ENCODE measurements at places on chromosomes 1 and 21. TPM values are rescaled to one million over a fixed set of nuclear protein-coding genes. Genes with fewer than 3 reads are reported as not detected.

GRCh38 chr1:244860914-244861610 is 3.3 kb downstream of the HNRNPU start:
- H3K4me1 ChIP-seq, result peaks cover 39% of the 10 kb centered on the region
- H3K27me3 ChIP-seq, result no peaks in the 10 kb centered on the region
- peak overlapping the region; percentile 97 for H3K4me3 ChIP-seq
- peaks cover 16% of the 10 kb centered on the region for H3K36me3 ChIP-seq
- no peak for DNase-seq

GRCh38 chr1:72230746-72231145 is 51.6 kb downstream of the NEGR1 start:
- no peak for DNase-seq
- H3K4me1 ChIP-seq, result peaks cover 3% of the 10 kb centered on the region
- no peaks in the 10 kb centered on the region for H3K36me3 ChIP-seq

DNA sequence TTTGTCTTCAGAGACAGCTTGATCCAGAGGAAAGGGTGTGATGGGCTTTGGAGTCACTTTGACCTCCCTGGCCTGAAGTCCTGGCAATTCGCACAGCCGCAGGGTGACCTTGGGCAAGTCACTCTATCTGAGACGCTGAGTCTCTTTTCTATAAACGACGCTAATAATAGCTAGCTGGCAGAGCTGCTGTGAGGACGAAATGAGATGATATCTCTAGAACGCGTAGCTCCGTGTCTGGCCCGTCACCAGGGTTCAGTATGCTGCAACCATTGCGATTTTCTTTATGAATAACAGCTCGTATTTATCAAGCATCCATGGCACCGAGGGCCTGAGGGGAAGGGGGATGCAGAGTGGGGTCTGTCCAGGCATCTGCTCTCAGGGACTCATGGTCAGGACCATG is 58.7 kb downstream of the IGSF21 start:
- no peak overlapping the region for H3K4me3 ChIP-seq
- H3K36me3 ChIP-seq, result no peaks in the 10 kb centered on the region

DNA sequence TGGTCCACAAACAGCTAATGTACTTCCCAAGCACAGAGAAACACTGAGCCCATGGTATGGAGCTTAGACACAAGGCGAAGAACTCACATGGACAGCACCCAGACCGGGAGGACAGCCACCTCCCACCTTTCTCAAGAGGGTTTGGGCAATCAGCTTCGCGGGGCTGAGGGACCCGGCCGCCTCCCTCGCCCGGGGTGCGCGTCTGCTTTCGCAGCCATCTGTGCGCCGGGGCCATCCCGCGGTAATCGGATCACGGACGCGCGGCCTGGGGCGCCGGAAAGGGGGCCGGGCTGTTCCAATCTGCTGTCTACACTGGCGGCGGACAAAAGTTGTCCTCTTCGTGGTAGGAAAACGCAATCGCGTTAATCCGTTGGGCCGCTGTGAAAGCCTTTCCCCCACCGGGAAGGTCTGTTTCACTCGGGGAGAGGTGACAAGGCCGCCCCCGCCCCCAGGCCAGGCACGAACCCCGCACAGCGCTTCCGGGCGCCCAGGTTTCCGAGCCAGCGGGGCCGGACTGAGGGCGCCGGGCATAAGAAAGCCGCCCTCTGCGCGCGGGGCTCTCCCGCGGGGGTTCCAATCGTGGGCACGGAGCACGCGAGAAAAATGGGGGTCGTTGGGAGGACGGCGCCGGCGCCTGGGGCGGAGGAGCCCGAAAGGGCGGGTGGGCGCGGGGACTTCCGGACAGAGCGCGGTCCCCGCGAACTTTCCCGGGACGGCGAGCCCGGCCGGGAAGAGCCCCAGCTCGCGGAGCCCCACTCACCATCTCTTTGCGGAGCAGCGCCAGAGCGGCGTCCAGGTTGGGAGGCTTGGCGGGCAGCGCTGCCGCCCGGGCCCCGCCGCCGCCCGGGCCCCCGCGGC is 664 bp downstream of the FAM89A start:
- H3K4me1 ChIP-seq, result peaks cover 23% of the 10 kb centered on the region
- H3K27me3 ChIP-seq, result no peaks in the 10 kb centered on the region
- H3K4me3 ChIP-seq, result peak overlapping the region; percentile 95
- H3K27ac ChIP-seq, result peak overlapping the region; percentile 91
- peak; percentile 73 for DNase-seq
- H3K36me3 ChIP-seq, result no peaks in the 10 kb centered on the region

DNA sequence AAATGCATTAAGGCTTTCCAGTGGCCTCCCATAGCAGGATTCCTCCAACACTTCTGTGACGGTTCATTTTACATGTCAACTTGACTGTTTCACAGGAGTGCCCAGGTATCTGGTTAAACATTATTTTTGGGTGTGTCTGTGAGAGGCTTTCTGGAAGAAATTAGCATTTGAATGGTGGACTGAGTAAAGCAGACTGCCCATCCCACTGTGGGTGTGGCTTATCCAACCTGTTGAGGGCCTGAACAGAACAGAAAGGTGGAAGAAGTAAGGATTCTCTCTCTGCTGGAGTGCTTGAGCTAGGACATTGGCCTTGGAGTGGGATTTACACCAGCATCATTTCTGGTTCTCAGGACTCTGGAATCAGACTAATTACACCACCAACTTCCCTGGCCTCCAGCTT is 85.6 kb downstream of the RGS7 start:
- H3K4me1 ChIP-seq, result peaks cover 3% of the 10 kb centered on the region
- H3K27me3 ChIP-seq, result no peaks in the 10 kb centered on the region
- peak; percentile 35 for DNase-seq

- DNase-seq, result no peak
- H3K27ac ChIP-seq, result no peak overlapping the region
- no peak overlapping the region for H3K4me3 ChIP-seq
- H3K27me3 ChIP-seq, result peaks cover 9% of the 10 kb centered on the region
- no peaks in the 10 kb centered on the region for H3K36me3 ChIP-seq
Observed at GRCh38 chr1:147086129-147086528, 86.1 kb downstream of the PRKAB2 start.

DNA sequence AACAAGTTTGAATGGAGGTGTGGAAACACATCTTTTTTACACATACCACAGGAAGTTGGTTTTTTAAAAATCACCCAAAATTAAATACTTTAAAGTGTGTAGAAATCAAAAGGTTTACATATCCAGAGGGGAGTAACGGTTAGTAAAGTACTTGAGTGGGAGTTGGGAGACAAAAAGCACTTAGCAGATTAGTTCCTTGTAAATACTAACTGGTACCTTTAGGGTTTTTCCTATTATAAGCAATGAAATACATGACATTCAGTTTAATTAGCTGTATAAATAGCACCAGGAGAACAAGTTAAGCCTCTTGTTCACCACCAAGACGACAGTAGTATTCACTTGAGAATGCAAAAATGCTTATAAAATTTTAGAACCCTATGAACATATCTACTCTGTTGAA is 23.7 kb upstream of the RAVER2 start:
- no peaks in the 10 kb centered on the region for H3K4me1 ChIP-seq
- H3K36me3 ChIP-seq, result no peaks in the 10 kb centered on the region
- no peak overlapping the region for H3K27ac ChIP-seq
- no peak for DNase-seq

- H3K4me3 ChIP-seq, result no peak overlapping the region
- no peak for DNase-seq
- no peak overlapping the region for H3K27ac ChIP-seq
- no peaks in the 10 kb centered on the region for H3K36me3 ChIP-seq
- no peaks in the 10 kb centered on the region for H3K27me3 ChIP-seq
- peaks cover 13% of the 10 kb centered on the region for H3K4me1 ChIP-seq
Observed at GRCh38 chr21:45123440-45123839, 49.1 kb downstream of the ADARB1 start.

- H3K27me3 ChIP-seq, result no peaks in the 10 kb centered on the region
- H3K27ac ChIP-seq, result no peak overlapping the region
- no peak for DNase-seq
- no peaks in the 10 kb centered on the region for H3K4me1 ChIP-seq
- no peaks in the 10 kb centered on the region for H3K36me3 ChIP-seq
Observed at GRCh38 chr21:42855171-42855936, 24.0 kb downstream of the WDR4 start.

DNA sequence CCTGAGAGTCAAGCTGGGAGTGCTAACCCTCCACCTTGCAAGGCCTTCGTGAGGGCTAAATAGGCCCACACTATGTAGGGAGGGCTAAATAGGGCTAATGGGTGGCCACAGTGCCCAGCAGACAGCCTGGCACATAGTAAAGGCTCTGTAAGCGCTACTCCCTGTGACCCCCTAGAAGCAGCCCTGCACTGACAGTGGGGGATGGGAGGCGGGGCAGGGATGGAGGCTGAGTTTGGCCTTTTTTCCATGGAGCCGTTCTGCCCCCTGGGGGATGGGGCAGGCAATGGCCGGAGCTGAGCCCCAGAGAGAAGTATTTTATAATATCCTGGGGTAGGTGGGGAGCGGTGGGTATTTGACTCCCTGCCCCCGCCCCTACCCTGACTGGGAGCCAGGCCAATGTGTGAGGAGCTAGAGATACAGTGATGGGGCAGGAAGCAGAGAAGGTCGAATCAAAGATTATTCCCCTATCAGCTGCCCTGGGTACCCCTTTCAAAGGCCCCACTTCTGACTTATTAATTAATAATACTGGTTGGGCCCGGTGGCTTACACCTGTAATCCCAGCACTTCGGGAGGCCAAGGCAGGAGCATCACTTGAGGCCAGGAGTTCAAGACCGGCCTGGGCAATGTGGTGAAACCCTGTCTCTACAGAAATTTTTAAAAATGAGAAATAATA is 42.3 kb downstream of the LACTBL1 start:
- peaks cover 13% of the 10 kb centered on the region for H3K27me3 ChIP-seq
- no peak overlapping the region for H3K27ac ChIP-seq
- no peaks in the 10 kb centered on the region for H3K4me1 ChIP-seq
- H3K4me3 ChIP-seq, result no peak overlapping the region
- H3K36me3 ChIP-seq, result no peaks in the 10 kb centered on the region
- DNase-seq, result peak; percentile 59

GRCh38 chr21:36799869-36800268 is 101.0 kb downstream of the SIM2 start:
- no peak for DNase-seq
- H3K36me3 ChIP-seq, result no peaks in the 10 kb centered on the region
- H3K27ac ChIP-seq, result no peak overlapping the region
- no peak overlapping the region for H3K4me3 ChIP-seq

TSPAN1 gene
- 33.4 TPM for total RNA-seq

LZIC gene
- 47.6 TPM for total RNA-seq

CRNN gene
- total RNA-seq, result not detected

LYSMD1 gene
- total RNA-seq, result 16.2 TPM

TTLL7 gene
- 3.5 TPM for total RNA-seq

CPLANE2 gene
- total RNA-seq, result 6.6 TPM
